Right kidney (tissue), 9 donors: ENCODE measurements at places on chromosomes 11 and 22.

- DNase-seq = no peak
These were observed 16.4 kb upstream of the SNX32 start for GRCh38 chr11:65817312-65817834.

GRCh38 chr11:22169833-22170232 lies 23.1 kb upstream of the ANO5 start:
- no peak for DNase-seq

DNA sequence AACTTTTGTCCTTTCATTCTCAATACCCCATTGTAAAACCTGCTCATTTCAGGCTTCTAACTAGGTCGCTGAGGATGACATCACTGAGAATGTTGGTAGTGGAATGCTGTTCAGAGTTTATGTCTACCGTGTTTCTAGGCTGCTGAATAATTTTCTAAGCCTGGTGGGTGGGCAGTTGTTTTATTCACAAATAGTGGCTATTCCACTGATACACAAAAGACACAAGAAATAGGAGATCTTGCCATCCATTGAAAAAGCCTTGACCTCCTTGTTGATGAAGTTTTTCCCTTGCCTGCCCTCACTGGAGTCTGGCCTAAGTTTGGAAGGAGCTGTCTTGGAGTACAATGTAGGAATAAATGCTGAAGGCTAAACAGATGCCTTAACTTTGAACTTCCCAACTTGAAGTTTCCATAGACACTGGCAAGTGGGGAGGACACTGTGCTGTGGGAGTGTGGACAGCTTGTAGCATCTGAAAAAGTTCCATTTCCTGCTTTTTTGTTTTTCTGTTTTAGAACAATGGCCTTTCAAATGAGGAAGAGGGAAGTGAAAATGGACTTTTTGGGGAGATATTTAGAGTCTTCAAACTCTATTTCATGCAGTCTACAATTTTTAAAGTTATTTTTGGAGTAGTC lies 59.2 kb downstream of the TRIM44 start:
- DNase-seq = no peak

GRCh38 chr11:73570415-73571114 lies 27.3 kb downstream of the FAM168A start:
- no peak for DNase-seq

GRCh38 chr22:50153756-50154140 lies 16.8 kb upstream of the PANX2 start:
- DNase-seq = no peak

DNA sequence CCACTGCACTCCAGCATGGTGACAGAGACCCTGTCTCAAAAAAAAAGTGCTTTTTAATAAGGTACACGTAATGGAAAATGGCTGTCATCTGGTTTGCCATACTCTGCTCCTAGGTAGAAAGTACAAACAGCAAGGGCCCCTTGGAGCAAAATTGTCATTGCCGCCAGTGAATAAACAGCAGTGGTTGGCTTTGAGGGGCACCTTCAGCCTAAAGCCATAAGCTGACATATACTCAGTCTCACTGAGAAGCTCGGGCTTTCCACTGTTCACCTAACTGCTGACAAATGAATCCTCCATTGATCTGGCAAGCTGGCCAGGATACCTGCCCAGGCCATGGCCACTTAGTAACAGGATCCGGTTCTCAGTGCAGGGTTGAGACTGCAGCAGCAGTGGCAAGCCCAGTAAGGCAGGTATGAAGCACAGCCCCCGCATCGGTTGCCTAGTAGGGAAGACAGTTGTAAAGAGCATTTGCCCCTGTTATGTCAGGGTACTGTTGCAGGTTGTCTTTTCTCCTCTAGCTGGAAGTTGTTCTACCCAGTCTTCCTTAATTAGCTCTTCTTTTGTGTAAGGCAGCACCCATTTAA lies 38.8 kb downstream of the MARK2 start:
- DNase-seq = no peak

DNA sequence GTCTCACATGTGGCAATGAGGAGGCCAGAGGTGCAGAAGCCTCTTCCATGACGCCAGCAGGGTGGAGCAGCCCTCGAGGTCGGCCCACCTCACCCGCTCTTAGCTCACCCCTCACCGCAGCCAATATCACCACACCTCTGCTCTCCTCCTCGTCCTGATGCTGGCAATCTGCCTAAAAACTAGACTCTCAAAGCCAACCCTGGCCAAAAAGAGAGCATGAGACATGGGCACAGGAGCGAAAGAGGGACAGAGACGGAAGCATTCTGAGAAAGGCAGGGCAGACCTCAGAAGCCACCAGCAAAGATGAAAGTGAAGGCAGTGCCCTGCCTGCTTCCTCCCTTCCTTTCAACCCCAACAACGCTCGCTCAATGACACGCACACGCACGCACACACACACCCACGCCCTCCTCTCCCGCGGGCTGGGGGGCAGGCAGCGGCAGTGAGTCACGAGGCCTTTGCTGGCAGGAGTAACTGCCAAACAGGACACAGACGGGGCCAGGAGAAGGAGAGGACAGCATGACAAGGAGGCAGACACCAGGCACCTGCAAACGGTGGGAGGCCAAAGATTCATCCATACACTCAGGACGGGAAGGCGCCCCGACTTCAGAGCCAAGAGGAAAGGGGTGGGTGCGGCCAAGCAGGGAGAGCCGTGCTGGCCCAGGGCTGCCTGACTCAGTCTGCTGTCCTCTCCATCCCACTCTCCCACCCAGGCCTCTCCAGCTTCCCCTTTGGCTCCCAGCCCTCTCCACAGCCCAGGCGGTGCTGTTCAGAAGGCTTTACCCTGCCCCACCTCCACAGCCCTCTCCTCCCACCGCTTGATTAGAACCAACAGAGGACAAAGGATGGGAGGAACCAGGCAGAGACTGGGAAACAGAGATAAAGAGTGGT lies 11.4 kb downstream of the IGSF9B start:
- no peak for DNase-seq

DNA sequence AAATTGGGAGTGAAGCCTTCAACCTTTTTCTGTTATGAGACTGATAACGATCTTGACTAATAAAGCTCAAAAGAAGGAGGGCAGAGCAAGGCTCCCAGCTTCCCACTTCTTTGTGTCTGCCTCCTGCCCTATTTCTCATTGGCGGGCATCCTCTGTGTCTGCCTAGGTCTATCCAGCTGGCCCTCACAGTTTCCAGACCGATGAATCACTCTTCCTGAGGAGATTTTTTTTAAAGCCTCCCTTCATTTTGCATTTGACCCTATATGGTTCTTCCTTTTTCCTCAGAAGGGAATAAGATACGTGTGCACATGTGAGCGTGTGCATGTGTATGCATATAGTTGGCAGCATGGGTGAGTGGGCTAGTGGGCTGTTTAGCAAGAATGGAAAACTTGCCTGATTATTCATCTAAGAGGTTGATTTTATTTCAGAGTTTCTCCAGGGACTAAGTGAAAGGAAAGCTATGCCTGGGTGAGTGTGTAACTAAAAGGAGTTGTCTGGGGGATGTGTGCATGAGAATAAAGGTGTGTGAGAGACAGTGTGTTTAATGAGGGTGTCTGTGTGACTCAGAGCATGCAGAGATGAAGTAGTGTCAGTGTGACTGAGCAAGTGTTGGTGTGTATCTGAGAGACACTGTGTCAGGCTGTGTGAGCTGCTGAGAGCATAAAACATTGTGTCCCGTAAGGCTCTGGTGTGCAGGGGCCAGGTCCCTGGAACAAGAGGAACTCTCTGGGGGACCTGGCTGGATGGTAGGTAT lies 12.2 kb downstream of the PHLDB1 start:
- DNase-seq = peak; percentile 47

GRCh38 chr22:40279017-40279416 lies 67.3 kb upstream of the ADSL start:
- DNase-seq = no peak

GRCh38 chr11:33362051-33362910 lies 105.1 kb downstream of the HIPK3 start:
- DNase-seq = no peak

DNA sequence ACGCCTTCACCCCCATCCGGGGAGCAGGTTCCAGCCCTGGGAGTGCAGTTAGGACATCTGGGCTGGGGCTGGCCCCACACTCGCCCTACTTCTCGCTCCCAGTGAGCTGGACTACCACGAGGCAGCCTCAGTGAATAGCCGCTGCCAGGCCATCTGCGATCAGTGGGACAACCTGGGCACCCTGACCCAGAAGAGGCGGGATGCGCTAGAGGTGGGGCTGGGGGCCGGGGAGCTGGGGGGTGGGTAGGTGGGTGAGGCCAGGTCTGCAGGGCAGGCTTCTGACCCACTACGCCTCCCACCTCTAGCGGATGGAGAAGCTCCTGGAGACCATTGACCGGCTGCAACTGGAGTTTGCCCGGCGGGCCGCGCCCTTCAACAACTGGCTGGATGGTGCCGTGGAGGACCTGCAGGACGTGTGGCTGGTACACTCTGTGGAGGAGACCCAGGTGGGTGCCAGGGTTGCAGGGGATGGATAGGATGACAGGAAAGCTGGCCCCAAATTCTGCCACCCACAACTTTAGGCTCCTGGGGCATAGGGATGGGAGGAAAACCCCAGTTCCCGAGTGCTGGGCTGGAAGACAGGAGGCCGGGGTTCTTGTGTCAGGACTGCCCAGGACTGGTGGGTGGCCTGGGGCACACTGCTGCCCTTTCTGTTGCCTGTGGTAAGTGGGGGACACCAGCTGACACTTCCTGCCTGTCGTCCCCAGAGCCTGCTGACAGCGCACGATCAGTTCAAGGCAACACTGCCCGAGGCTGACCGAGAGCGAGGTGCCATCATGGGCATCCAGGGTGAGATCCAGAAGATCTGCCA lies 8.3 kb downstream of the CTSF start:
- DNase-seq = no peak

- DNase-seq = peak; percentile 72
These were observed 28.1 kb upstream of the FBXO3 start for GRCh38 chr11:33802194-33802950.

DNA sequence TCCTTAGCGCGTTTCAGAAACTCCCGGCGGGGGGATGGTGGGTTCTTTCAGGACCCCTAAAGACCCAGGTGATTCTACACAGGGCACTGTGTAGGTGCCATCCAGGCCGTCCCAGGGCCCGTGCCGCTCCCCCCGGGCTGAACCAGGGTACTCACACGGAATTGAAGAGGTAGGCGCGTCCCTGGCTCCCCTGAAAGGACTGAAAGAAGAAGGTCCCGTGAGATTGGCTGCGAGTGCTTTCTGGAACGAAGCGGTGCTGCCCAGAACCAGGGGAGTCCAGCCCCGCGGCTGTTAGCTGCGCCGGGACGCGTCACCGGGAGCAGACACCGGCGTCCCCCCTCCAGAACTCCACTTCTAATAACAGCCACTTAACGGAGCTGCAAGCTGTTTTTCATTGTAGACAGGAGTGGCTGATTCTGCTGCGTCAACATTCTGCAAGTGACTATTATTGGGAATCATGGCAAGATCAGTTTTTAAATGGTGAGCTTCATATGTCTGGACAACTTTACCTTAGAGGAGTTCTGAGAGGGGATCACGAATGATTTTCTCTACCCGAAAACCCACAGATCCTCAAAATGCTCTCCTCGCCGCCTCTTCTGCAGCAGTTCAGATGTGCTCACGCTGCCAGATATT lies 31.8 kb downstream of the YPEL1 start:
- DNase-seq = no peak

GRCh38 chr11:64800303-64801157 lies 2.5 kb downstream of the MAP4K2 start:
- DNase-seq = no peak

DNA sequence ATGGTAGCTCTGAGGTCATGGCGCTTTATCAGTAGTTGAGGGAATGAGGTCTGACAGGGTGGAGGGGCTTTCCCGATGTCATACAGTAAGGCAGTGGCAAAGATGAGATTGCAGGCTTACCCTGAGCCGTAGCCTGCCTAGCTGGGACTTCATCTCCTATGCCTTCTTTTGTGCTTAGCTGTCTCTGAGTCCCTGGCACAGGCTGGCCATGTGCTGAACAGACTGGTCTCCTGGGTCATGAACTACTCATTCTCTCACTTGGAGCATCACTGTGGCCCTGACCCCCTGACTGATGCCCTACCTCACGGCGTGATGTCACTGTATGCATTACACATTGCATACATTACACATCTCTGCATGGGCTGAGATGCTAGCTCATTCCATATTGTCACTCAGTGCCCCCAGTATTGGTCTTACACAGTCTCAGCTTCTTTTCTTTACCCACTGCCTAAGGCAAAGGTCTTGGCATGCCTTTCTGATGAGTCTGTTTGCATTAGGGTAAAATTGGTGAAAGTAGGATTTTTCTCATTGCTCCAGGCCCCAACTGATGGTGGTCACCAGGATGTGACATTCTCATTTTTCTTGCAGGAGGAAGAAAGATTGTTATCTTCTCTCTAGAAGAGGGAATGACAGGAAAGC lies 389.4 kb upstream of the CADM1 start:
- no peak for DNase-seq

- DNase-seq = no peak
These were observed 13.8 kb upstream of the MFNG start for GRCh38 chr22:37499789-37500540.

GRCh38 chr22:35860087-35860733 lies 142.5 kb downstream of the APOL5 start:
- DNase-seq = no peak

GRCh38 chr11:131677828-131678470 lies 307.5 kb downstream of the NTM start:
- DNase-seq = no peak

GRCh38 chr22:30116362-30117117 lies 36.3 kb downstream of the HORMAD2 start:
- no peak for DNase-seq

DNA sequence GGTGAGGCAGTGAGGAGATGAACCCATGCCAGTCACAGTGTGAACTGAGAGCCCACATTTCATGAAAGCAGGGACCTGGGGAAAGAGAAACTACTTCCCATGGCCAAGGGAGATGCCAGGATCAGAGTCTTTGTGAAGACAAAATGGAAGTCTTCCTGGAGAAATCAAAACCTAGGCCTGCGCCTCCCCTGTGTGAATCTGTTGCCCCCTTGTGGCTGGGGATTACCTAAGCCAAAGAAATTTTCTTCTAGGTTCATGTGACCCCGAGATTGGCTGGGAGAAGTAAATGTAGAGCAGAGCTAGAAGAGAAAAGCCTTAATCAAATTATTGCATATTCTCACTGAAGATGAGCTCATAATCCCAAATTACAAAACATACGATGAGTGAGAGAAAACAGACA lies 1075.3 kb downstream of the TBC1D22A start:
- DNase-seq = no peak

GRCh38 chr22:42367980-42368378 lies 64.2 kb downstream of the NFAM1 start:
- peak; percentile 56 for DNase-seq

GRCh38 chr11:92697461-92698312 lies 271.8 kb upstream of the MTNR1B start:
- no peak for DNase-seq

DNA sequence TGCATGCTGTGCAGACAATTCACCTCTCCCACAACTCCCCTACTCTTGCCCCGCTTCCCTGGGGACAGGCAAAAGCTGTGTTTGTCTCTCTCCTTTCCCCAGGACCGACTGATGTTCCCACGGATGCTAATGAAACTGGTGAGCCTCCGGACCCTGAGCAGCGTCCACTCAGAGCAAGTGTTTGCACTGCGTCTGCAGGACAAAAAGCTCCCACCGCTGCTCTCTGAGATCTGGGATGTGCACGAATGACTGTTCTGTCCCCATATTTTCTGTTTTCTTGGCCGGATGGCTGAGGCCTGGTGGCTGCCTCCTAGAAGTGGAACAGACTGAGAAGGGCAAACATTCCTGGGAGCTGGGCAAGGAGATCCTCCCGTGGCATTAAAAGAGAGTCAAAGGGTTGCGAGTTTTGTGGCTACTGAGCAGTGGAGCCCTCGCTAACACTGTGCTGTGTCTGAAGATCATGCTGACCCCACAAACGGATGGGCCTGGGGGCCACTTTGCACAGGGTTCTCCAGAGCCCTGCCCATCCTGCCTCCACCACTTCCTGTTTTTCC lies 1.4 kb upstream of the MADD start:
- no peak for DNase-seq

- DNase-seq = no peak
These were observed 921 bp upstream of the BCL2L13 start for GRCh38 chr22:17637490-17638181.

- no peak for DNase-seq
These were observed 58.5 kb upstream of the TIMP3 start for GRCh38 chr22:32743046-32743445.
